ENCODE measurements at places on chromosomes 5 and 9.

DNA sequence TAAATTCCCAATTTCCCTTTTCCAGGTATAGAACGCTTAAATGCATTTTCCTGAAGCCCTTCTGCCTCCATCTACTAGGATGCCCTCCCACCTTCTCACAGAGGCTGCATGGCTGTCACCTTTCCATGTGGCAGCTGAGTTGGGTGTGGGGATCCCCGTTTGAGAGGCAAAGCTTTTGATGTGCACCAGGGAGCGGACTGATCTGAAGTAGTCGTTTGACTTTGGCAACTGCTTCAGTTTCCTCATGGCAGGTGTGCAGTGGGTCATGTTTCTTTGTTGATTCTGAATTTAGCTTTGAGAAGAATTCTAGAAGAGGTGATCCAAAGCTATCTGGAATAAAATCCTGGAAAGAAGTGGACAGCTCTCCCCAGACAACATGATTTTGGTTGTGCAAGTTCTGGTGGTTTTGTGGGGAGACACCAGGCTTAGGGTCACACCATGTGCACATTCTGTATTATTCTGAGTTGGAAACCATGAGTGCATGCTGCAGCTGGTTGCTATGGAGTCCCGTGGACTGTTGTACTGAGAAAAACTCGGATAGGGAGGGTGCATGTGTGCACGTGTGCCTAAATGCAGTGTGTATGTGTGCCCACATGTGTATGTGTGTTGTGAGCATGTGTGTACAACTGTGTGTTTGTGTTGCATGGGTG lies 63.5 kb downstream of the GADD45G start:
- no peak for DNase-seq

GRCh38 chr9:134778841-134779411 lies 101.7 kb upstream of the FCN2 start:
- DNase-seq = no peak

DNA sequence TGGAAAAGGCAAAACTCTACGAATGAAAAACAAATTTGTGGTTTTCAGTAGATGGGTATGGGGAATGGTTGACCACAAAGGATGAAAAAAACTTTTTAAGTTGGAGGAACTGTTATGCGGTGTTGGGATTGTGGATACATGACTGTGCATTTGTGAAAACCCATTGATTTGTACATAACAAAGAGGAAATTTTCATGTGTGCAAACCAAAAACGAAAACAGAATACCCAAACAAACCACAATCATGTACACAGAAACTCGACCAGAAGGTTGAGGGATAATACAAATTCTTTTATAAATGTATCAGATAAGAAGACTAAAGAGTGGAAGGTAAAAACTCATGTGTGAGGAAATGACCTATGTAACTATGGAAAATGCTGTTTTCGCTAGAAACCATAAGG lies 1012.4 kb downstream of the CDH18 start:
- DNase-seq = no peak

GRCh38 chr5:113219695-113220094 lies 215.1 kb downstream of the TSSK1B start:
- no peak for DNase-seq

GRCh38 chr9:73152953-73153352 lies 1.3 kb downstream of the ANXA1 start:
- DNase-seq = no peak

DNA sequence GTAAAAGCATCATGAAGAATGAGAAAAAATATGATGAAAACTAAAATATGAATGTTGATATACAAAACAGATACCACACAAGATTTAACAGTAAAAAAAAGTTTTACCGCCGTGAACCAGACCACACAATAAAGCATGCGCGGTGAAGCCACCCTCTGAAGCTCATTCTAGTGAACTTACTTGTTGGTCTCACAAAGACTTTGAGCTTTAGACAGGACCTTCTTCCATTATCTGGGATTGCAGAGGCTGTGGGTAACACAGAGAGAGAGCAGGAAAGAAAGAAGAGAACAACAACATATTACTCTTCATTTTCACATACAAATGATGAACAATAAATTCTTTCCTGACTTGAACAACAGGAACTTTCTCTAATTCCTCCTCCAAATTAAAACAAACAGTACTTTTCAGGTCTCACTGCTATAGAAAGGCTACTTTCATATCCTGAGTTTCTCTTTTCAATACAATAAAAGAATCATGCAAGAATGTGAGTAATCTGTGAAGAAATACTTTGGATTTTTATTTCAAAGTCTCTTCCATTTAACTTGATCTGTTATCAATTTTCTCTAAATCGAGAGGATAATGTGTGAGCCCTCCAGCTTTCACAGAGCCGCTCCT lies 283.1 kb downstream of the EFNA5 start:
- DNase-seq = no peak

DNA sequence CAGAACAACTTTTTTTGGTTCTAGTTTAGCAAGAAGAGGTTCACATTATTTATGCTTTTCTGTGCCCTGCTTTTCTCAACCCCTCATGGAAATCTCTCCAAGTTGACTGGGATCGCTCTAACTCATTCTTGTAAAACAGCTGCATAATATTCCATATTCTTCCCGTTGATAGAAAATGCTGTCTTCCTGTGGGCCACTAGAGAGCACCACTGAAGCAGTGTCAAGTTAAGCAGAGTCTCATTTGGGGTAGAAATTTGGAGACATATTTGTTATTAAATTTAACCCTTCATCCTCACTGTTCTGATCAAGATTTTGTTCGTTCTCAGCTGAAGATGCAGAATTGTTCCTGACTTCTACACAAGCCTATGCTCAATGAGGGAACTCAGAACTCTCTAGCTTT lies 140.1 kb downstream of the CEMIP2 start:
- DNase-seq = no peak

GRCh38 chr9:32801530-32801929 lies 18.2 kb downstream of the TMEM215 start:
- DNase-seq = no peak

GRCh38 chr9:132249123-132249522 lies 87.3 kb downstream of the NTNG2 start:
- no peak for DNase-seq

GRCh38 chr5:71645030-71645429 lies 57.9 kb downstream of the MCCC2 start:
- no peak for DNase-seq

- no peak for DNase-seq
These were observed 50.2 kb downstream of the PPP2R2B start for GRCh38 chr5:146828385-146828784.
